Bronchial epithelial cell (primary cell): ENCODE measurements at places on chromosomes 6 and 20. TPM values are rescaled to one million over a fixed set of nuclear protein-coding genes. Genes with fewer than 3 reads are reported as not detected.

The TREM1 gene
- total RNA-seq, result 1.8 and 21.1 TPM in 2 replicates

The TMEM244 gene
- total RNA-seq, result not detected in 2 replicates

DNA sequence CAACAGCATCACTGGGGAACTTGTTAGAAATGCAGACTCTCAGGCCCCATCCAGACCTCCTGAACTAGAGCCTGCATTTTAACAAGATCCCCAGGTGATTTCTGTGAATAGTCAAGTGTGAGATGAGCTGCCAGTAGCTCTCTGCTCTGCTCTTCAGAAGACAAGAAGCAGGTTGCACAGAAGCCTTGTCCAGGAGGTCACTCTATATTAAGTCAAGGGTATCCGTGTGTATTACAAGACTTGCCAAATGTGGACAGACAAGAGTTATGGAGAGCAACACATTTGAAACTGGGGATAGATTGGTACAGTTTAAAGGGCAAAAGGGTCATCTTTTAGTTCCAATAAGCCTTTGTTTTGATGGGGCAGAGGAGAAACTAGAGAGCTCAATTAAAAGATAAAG lies 23.2 kb upstream of the RIN2 start:
- no peak for DNase-seq

GRCh38 chr6:141483598-141484061 lies 649.1 kb upstream of the GJE1 start:
- DNase-seq, result peak; percentile 42

- DNase-seq, result peak; percentile 85
Observed at GRCh38 chr20:35854713-35855348, 83.0 kb downstream of the PHF20 start.
